HS-5 (cell line): ENCODE measurements at places on chromosomes 12 and 14.
A peak's percentile ranks its signal among the peaks of the same experiment; 100 is the strongest.

DNA sequence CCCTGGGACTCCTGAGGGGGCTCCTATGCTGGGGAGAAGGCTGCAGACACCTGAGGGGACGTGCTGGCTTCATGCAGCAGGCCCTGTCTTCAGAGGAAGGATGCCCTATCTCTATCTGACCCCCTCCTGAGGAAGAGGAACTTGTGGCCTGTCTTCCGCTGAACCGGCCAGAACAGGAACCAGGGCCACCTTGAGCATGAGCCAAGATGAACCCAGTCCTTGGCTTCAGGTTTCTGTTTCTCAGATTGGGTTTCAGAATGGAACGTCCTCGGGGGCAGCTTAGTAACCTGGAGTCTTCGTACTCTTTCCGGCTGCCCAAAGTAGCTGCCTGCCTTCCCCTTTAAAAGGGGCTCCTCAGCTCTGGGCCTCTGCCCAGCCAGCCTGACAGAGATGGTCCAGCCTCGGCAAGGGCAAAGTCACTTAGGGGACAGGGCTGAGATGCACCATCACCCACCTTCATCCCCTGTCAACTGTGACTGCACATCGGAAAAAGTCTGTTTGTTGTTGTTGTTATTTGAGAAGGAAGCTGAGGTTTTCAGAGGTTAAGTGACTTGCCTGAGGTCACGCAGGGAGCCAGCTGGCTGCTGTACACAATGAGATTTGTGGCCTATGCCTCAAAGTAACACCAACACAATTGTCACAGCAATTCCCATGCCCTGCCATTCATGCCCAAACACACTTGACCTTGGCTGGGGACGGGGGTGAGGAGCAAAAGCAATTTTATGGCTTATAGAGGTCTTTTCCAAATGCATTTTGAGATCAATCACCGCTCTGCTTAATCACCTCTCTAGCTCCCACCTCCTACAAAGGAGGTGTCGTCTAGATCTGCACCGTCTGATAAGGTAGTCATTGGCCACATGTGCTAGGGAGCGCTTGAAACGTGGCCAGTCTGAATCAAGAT is 13.4 kb downstream of the ASB2 start:
- no peak for DNase-seq

DNA sequence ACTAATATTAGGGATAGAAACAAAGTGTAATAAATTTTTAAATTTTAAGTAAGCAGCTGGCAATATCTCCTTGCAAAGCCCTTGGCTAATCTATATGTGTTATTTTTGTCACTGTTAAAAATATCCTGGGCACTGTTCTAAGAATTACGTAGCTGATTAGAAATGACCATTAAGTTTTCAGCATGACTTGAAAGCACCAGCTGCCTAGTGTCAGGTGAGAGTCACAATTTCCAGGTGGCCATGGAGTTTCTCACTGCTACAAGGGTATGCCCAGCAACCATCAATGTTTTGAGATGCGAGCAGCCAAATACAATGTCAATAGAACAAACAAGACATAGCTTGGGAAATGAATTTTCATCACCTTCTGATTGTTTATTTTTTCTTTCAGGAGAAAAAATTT is 23.3 kb upstream of the GYS2 start:
- no peak for DNase-seq

GRCh38 chr12:57347284-57347683 is 83.6 kb downstream of the R3HDM2 start:
- no peak for DNase-seq

GRCh38 chr12:29517264-29517663 is 19.8 kb upstream of the OVCH1 start:
- DNase-seq, result no peak

DNA sequence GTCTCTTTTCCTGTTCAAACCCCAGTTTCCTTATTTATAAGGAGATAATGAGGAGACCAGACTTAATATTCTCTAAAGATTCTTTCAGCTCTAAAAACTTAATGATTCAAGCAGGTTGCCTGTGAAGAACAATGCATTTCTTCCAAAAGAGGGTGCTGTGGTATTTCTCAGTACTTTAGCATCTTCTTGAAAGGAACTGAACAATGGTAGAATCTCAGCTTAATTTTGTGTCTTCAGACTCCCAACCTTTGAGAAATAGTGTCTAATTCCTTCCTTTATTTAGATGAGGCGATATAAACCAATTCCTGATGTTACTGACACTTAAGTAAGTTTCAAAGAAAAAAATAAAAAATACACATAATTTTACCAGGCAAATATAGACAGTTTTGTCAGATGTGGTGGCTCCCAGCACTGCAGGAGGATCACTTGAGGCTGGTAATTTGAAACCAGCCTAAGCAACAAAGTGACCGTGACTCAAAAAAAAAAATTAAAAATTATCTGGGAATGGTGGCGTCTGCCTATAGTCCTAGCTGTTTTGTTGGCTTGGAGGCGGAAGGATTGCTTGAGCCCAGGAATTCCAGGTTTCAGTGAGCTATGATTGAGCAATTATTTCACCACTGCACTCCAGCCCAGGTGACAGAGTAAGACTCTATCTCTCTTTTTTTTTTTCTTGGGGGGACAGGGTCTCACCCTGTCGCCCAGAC is 76.9 kb upstream of the PSMA6 start:
- peak; percentile 14 for DNase-seq

- no peak for DNase-seq
Observed at GRCh38 chr14:24255931-24256711, 6.9 kb downstream of the TGM1 start.

DNA sequence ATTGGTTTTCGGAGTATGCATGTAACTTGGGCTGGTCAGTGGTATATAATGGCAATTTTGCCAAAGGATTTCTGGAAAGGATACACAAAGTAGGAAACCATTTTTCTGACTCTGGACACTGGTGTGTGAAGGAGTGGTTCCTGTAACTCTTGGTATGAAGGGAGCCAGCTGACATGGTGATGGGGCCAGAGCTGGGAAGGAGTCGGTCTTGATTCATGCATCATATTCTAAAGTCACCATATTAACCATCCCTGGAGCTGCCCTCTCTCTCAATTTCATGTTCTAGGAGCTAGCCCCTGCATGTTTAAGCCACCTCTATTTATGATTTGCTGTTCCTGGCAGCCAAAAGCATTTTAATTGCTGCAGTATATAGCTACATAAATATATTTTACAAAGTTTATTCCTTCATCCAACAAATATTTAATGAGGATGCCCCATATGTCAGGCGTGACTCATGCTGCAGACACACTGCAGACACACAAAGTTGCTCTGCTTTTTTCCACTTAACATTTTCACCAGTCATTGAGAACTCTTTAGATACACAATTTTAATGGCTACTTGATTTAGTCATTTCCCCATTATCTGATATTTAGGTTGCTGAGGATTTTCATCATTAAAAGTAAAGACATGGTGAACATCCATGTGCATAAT is 78.7 kb upstream of the PSMC1 start:
- DNase-seq, result peak; percentile 15
